Stomach (tissue), 19 donors: ENCODE measurements at places on chromosomes 2 and 18.

DNA sequence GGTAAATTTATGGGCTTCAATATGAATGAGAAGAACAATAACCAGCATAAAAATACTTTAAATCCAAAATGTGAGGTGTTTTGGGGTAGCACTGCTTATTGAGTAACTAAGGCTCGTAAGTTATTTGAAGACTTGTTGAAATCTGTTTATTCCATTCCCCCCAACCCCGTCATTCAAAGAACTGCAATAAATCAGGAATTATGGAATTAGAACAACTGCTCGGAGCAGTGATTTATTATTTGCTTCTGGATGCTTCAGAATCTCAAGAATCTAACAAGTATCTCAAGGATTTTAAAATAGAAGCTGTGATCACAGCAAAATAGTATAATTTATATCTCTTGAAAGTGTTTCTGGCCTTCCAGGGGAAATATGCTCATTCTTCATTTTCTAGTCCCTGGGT, 86.8 kb downstream of the EML6 start:
- DNase-seq: no peak

DNA sequence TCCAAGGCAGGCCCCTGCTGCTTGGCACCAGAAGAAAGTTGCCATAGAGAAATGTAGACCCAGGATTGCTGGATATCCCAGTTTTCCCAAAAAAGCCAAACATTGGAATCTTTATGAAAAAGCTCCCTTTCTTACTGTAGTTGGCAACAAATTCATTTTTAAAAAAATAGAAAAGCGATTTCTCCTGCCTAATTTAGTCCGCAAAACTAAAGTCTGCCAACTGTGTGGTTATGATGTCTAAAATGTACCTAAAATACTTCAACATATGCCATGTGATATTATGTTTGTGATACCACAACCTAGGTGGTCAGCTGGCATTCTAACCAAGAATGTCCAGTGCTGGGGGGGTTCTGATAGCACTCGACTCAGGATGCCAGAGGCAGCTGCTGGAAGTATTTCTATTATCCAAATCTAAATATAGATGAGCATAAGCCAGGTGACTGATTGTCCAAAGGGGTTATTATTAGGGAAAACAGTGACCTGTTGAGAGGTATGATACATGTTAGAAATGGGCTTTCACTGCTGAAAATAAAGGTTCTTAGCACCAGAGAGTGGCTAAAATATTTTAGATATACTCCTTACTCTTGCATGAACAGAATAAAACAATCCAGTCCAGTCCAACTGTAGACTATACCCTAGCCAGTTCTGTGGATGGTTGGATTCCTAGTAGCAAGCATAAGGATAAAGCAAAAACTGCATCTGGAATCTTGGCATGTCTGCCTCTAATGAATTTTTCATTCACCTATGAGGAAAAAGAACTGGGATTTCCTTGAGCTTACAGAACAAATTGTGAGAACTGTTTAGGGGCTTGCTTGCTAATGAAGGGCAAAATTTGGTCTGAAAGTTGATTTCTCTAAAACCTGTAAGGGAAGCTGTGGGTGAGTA, 101.7 kb downstream of the STK39 start:
- DNase-seq: no peak

DNA sequence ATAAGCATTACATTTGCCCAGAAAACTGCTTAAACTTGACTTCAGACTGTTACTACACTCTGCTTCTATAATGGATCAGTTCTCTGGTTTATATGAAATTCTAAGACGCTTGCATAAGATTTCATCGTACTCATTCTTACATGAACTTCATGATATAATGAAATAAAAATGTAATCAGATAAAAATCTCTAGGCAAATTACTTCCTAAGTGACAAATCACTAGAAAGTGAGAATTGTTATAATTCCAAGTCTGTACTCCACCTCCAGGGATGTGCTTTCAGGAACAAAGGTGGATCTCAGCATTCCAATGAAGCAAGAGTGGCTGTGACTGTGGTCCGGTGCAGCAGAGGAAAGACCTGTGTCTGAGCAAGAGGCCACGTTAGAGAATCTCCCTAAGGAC, 226.2 kb downstream of the PIEZO2 start:
- DNase-seq: no peak

DNA sequence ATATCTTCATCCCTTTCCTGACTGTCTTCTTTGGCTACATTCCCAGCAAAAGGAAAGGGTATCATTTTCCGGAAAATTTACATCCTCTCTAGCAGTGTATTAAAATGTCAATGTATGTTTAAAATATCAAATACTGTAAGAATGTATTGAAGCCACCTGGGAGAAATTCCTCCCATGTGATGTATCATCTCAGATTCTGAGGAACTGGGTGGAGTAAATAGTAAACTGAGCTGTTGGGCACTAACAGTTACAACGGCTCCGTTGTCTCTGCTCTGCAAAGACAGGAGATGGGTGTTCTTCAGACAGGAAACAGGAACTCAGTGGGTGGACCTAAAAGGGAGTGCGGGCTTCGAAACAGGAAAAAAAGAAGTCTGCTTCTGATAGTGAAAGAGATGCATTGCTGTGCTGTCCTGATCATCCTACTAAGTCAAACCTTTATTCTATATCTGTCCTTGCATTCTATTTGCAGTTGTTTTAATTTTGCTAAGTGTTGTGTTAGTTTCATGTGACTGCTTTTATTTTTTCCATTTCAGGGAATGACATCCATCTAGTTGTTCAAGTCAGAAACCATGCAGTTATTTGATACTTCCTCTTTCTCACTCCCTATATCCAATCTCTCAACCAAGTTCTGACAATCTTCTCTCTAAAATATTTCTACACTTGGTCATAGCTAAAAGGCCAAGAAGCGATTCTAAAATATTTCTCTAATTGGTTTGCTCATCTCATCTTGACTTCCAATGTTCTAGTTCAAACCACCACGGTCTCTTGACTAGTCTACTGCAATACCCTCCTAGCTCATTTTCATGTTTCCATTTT, 19.4 kb downstream of the DOK1 start:
- no peak for DNase-seq

DNA sequence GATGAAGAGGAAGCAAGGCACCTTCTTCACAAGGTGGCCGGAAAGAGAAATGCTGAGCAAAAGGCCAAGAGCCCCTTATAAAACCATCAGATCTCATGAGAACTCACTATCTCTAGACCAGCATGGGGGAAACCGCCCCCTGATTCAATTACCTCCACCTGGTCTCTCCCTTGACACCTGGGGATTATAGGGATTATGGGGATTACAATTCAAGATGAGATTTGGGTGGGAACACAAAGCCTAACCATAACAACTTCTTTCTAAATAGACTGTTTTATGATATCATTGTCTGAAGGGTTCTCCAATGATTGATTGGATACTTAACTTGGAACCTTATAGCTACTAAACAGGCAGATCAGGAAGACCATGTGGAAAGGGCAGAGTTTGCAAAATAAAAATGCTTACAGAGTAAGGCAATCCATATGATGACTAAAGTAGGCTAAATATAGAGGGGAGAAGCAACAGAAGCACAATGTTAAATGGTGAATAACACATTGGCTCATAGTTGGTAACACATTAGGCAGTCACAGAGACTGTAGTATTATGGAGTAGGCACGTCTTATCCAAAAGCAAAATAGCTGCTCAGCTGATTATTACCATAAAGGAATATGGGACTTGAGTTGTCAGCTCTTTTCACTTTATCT, 179.0 kb downstream of the BARD1 start:
- DNase-seq: no peak

- DNase-seq: no peak
Measured at GRCh38 chr2:46175419-46175818, 121.8 kb upstream of the EPAS1 start.

DNA sequence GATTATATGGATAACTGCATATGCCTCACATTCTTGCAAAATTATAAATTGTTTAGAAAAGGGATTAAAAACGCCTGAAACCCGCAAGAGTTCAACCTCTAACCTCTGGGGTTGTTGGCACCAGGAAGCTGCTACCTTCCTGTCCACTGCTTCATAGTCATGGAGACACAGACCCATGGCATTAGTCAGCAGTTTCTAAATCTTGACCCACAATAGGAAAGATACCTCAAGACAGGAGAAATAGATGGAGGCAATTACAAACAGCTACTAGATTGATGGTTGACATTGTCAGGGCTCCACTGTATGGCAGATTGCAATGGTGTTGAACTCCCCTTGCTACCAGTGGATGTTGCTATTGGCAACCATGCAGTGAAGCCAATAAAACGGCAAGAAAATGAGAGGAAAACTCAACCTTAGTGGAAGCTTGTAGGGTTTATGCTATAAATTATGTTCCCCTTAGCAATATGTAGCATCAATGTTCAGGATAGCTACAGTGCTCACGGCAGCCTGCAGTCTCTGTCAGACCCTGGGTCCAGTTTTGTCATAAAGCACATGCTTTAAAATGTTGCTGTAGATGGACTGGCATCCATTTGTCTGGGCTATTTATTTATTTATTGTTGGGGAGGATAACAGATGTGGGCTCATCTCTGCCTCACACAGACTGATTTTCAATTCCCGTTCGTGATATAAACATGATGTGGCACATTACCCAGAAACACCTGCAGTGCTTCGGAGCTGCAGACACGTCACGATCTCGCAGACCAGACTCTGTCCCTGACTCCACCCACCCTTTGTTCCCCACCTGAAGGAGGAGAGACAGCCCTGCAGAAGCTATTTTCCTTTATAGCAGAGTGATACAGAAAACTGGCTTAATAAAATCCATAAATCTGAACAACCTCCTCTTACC, 233.4 kb downstream of the AGPS start:
- DNase-seq: no peak

DNA sequence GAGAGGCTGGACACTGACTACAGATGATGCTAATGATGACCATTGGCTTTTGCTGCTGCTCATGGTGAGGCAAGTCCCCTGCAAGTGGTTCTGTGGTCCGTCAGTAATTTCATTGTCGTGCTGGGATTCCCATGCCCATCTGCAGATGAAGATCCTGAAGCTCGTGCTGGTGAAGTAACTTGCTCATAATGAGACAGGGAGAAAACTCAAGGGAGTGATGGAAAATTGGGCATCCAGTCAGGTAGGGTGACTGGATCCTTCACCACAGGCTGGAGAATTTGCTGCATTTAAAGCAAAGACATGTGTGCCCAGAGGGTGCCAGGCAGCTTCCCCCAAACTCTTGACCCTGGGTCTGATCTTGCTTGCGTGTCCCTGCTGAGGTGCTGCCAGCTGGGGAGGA, 125.6 kb downstream of the TSN start:
- DNase-seq: no peak

DNA sequence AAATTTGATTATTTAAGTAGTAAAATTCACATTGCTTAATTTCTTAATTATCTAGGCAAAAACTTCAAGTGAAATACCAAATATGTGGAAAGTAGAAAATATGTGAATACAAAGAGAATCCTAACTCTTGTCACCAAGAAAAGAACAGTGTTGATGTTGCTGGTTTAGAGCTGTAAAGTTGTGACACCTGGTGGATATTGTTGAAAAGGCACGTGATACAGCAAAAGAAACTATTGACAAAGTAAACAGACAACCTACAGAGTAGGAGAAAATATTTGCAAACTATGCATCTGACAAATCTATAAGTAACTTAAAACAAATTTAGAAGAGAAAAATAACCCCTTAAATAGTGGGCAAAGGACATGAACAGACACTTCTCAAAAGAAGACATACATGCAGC, 25.6 kb upstream of the ZC3H15 start:
- DNase-seq: no peak

DNA sequence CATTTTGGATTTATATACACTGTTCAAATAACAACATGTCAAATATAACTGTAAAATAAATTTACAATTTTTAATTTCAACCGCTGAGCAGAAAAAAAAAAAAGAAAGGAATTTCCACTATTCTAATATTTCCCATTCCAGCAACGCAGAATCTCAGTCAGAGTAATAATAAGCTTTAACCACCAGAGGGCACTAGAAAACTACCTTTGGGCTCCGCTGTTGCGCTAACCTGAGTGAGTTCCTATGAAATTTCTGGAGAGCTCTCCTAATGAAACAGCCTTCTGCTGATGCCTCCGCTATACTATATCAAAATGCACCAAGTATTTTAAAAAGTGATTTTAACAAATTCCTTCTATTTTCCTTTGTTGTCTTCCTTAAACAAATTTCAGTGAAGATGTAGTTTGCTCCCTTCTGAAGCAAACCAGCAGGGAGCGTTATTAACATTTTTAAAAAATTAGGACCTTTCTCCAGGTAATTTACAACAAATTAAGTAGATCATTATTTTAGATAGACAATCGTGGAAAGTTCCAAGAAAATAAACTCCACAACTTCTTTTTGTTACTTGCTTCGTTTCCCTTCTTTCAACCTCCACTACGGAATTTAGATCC, 23.0 kb downstream of the ERMN start:
- no peak for DNase-seq

DNA sequence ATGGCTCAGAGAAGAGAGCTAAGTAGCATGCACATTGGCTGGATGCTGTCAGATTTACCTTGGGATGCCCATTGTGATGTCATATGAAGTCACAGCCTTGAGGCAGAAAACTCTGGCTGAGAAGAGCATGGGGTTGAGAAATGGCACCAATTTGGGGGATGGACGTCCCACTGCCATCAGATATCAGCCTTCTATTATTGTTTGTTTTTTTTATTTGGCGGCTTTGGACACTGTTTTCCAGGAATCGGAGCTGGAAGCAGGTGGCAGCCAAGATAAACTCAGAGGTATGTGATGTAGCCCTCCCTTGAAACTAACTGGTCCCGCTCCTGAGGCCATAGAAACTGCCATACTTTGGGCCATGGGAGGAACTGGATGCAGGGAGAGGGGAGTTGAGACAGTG, 40.6 kb downstream of the GCKR start:
- DNase-seq: no peak

DNA sequence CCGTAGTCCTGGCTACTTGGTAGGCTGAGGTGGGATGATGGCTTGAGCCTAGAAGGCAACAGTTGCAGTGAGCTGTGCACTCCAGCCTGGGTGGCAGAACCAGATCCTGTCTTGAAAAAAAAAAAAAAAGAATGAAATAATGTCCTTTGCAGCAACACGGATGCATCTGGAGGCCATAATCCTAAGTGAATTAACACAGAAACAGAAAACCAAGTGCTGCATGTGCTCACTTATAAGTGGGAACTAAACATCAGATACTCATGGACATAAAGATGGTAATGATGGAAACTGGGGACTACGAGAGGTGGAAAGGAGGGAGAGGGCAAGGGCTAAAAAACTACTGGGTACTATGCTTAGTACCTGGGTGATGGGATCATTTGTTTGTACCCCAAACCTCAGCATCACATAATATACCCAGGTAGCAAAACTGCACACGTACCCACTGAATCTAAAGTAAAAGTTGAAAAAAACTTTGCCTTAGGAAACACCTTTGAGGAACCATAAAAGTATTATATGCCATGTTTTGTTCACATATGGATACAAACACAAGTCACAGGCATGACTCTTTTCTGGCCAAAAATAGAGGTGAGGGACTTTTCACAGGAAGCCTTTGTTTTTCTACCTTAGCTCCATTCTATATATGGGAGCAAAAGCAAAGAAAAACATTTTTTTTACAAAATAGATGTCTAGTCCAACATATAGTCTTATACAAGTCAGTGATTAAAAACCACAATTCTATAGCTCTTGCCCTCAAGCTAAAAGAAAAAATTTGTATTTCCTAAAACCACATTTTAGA, 36.6 kb downstream of the GPR155 start:
- no peak for DNase-seq
